ENCODE measurements at places on chromosomes 7 and 10.

- no peak for DNase-seq
Observed at GRCh38 chr10:33569702-33570101, 235.2 kb upstream of the NRP1 start.

DNA sequence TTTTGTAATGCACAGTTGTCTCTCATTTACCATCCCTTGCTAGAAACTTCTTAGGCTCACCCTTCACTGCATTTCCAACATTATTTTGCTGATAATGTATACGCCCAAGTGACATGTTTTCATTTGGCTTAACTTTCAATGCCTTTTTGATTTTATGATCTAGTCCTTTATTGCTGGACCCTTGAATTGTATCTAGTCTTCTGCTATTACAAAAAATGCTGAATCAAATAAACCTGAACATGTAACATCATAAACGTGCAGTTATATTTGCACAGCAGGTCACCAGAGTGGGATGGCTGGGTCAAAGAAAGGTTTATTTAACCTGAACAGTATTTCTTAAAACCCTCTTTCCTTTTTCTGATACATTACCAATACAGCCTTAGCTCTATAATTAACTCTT is 63.0 kb downstream of the MINDY3 start:
- no peak for DNase-seq

GRCh38 chr10:56346845-56347415 is 14.1 kb downstream of the ZWINT start:
- no peak for DNase-seq

DNA sequence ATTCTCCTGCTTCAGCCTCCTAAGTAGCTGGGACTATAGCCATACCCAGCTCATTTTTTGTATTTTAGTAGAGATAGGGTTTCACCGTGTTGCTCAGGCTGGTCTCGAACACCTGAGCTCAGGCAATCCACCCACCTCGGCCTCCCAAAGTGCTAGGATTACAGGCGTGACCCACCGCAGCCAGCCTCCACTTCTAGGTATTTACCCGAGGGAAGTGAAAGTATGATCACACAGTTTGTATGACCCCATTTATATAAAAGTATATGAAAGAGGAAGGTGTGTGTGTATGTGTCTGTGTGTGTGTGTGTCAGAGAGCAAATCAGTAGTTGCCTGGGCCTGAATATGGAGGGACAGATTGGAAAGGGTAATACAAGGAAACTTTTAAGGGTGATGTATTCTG is 2.0 kb upstream of the PURB start:
- no peak for DNase-seq

- no peak for DNase-seq
Observed at GRCh38 chr7:102303669-102304422, 17.2 kb downstream of the SH2B2 start.

- no peak for DNase-seq
Observed at GRCh38 chr10:59825932-59826331, 72.7 kb upstream of the MRLN start.

GRCh38 chr10:69180525-69181204 is 631 bp downstream of the SUPV3L1 start:
- no peak for DNase-seq

GRCh38 chr10:97510686-97511085 is 12.0 kb downstream of the UBTD1 start:
- DNase-seq, result no peak

DNA sequence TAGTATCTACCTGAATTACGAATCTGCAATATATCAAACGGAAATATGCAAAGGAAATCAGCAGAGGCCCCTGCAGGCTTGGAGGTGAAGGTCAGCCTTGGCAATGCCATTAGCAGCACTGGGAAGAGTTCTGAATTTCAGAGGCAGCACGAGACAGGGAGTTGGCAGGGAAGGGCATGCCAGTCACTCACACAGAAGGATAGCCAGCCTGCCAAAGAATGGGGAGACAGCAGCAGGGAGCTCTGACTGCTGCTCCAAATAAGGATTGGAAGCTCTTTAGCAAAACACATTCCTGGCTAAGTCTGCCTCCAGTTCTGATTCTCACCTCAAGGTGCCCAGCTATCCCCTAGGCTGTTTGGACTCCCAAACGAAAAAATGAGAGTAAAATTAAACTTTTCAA is 188.0 kb downstream of the PDE1C start:
- DNase-seq, result no peak

- no peak for DNase-seq
Observed at GRCh38 chr7:2665359-2665791, 22.6 kb upstream of the AMZ1 start.

DNA sequence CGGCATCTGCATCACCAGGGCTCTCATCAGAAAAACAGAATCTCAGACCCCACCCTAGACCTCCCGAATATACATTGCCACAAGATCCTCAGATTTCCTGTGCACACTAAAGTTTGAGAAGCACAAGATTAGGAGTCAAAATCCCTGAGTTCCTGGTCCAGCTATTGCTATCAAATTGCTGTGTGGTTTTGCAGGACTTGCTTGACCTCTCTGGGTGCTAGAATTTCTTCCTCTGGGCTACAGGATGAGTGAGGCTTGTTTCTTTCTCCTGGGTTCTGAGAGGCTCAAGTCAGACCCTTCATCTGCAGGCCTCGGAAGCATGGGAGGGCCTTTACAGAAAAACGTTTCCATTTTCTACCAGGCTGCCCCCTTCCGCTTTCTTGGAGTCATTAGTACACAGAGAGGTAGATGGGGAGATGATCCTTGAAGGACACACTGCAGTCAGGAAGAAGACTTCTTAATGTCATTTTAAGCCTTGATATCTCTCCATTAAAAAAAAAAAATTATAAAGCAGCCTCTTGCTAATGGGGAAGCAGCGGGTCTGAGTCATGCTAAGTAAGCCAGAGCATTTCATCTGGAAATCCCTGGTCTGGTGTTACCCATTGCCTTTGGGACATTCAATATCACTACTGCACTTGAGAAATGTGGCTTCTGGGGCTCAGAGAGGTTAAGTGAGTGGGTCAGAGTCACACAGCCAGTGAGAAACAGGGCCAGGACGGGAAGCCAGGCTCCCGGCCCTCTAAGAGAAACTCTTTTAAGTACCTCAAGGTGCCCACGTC is 173.5 kb downstream of the KCNMA1 start:
- no peak for DNase-seq

- DNase-seq, result no peak
Observed at GRCh38 chr7:140261522-140261921, 84.7 kb upstream of the KDM7A start.

DNA sequence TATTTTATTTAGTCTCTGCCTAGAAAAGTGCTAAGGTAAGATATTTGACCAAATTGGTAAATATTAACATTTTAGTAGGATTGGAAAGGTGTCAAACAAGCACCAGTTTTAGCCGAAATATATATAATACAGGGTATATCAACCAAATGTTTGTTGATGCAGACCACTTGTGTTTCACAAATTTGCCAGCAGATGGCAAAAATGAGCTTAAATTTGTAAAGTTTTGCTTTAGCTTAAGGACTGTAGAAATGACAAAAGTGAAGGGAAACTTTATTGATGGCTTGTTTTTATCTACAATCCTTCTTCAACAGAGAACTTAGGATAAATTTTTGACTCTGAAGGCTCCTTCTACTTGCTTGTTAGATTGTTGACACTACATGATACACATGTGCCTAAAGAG is 4.8 kb upstream of the POLR1F start:
- DNase-seq, result no peak

GRCh38 chr10:98047009-98047741 is 16.8 kb upstream of the CRTAC1 start:
- no peak for DNase-seq

- no peak for DNase-seq
Observed at GRCh38 chr10:52316001-52316400, 1.9 kb downstream of the DKK1 start.

GRCh38 chr10:12191715-12192114 is 4.0 kb downstream of the NUDT5 start:
- DNase-seq, result no peak

DNA sequence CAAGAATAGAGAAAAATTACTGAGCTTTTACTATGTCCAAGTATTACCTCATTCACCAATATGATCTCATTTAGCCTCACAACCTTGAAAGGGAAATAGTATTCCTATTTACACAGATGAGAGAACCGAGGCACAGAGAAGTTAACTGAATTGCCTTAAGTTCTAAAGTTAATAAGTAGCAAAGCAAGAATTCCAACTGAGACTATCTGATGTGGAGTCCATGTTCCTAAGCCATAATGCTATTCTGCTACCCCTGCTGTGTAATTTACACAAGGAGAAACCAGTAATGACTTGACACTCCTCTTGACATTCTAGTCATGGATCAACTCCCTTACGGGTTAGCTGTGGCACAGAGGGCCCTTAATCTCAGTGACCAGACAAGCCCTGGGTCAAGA is 60.7 kb downstream of the ABCB4 start:
- DNase-seq, result no peak

DNA sequence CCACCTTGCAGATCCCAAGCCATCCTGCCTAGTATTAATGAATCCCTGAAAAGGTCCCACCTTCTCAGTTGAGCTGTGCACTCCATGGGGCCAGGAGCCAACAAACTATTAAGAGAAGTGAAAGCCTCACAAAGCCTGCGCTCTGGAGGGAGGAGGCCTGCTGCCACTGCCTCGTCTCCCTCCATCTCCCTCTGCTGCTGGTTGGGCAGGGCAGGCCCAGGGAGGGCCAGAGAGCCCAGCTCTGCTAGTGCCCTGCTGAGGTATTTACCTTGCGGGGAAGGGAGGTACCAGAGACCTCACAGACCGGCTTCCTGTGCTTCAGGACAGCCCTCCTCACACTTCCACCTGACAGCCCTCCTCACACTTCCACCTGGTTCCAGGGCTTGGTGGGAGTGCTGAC is 171.5 kb downstream of the SH3PXD2A start:
- no peak for DNase-seq

DNA sequence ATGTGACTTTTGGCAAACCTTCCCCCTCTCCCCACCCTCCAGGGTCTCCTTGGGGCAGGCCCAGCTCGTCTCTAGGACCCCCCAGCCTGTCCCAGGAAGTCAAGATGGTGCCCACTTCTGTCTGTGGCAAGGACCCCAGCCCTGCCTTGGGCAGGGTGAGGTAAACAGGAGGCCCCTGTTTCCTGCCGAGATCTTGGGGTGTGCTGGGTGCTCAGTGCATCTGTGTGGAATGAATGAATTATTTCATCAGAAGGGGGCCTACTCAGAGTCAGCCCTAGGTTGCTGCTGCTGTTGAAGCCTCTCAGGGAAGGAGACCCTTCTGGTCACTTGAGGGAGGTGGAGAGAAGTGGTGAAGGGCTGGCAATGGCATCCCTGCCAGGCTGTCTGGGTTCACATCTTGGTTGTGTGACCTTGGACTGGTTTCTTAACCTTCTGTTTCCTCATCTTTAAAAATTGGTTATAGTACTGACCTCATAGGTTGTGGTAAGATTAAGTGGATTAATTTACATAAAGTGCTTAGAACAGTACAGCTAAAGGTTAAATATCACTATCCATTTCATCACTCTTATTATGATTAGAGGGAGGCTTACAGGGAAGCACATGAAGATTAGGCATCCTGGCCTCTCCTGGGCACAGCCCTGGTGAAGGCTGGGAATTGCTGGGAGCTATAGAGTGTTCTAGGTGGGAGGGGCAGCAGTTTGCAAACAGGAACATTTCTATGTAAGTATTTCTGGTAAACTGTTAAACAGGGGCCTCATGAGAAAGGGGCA is 67.7 kb downstream of the ZMIZ1 start:
- no peak for DNase-seq

DNA sequence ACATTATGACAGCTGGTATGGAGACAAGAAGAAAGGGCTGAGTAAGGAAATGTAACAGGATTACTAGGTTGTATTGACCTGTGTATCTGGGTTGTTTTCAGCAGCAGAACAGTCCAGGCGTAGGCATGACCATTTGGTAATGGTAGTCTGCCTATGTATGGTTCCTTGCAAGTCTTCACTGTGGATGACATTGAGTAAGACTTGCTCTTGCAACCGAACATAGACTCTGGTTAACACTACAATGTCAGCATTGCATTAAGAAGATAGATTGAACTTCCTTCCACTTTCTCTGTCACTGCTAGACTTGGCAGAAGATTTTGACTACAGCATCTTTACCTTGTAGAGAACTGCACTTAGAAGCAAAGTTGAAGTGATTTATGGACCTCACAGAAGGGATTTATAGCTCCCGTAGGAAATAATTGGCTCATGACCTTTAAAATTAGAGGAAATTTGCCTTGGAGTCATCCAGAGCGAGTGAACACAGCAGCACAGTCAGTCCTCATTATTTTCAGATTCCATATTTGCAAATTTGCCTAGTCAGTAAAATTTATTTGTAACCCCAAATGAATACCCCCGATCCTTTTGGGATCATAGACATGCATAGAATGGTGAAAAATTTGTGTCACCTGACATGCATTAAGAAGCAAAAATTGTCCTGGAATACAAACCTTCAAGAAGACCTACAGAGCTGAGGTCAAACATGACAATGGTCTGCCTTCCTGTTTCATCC is 79.6 kb upstream of the STRIP2 start:
- DNase-seq, result no peak

DNA sequence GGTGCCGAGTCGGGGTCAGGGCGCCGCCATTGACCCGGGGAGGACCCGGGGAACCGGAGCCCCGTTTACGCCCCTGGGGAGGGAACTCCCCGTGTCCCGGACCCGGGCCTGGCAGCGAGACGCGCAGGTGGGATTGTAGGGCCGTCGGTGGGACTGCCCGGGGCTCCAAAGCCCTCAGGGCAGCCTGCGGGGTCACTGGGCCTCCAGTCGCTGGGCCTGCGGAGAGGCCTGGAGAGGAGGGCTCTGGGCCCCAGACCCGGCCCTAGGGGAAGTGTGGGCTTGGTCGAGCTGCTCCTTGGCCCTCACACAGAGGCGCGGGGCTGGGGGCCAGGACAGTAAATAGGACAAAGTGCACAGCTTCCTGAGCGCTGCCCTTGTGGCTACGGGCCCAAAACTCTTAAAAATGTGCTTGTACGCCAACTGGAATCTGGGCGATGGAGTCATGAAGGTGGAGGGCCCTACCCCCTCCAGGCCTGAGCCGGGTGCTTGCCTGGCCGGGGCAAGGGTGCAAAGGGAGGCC is 657 bp downstream of the ECHDC3 start:
- no peak for DNase-seq

- no peak for DNase-seq
Observed at GRCh38 chr10:35136263-35136815, 9.7 kb downstream of the CREM start.

GRCh38 chr7:12716722-12717121 is 29.3 kb downstream of the ARL4A start:
- no peak for DNase-seq

DNA sequence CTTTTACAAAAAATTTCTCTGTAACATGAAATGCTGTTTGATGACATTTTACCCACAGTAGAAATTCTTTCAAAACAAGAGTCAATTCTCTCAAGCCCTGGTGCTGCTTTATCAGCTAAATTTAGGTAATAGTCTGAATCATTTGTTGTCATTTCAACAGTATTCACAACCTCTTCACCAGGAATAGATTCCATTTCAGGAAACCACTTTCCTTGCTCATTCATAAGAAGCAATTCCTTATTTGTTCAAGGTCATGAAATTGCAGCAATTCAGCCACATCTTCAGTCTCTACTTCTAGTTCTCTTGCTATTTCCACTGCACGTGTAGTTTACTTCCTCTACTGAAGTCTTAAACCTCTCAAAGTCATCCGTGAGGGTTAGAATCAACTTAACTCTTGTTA is 14.1 kb downstream of the STAG3 start:
- DNase-seq, result no peak

GRCh38 chr10:31101123-31101522 is 69.5 kb upstream of the ZNF438 start:
- DNase-seq, result no peak

GRCh38 chr10:48905311-48905710 is 34.3 kb downstream of the LRRC18 start:
- no peak for DNase-seq

All from central memory CD8-positive, alpha-beta T cell (primary cell).